ENCODE measurements at places on chromosomes 16 and 17.
A peak's percentile ranks its signal among the peaks of the same experiment; 100 is the strongest.

- no peak for DNase-seq
Observed at GRCh38 chr16:1818873-1819525, 7.6 kb downstream of the HAGH start.

GRCh38 chr17:57092779-57093178 lies 7.7 kb downstream of the AKAP1 start:
- no peak for DNase-seq

- peak; percentile 7 for DNase-seq
Observed at GRCh38 chr17:4980644-4981216, 6.7 kb downstream of the CAMTA2 start.

GRCh38 chr16:85819771-85820170 lies 20.3 kb downstream of the COX4I1 start:
- no peak for DNase-seq

DNA sequence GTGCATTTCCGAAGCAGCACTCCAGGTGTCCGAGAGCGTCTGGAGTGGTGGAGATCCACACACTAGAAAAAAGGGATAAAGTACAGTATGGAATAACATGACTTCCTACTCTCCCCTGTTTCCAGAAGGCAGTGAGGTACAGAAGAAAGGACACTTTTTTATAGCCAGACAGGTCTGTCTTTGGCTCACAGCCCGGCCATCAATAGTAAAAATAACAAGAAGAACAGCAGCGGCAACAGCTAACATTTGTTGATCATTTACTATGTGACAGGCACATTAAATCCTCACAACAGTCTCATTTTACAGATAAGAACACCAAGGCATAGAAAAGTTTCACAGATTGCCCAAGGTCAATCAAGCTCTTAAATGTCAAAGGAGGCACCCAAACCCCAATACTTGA lies 16.2 kb downstream of the DYNLRB2 start:
- DNase-seq: no peak

DNA sequence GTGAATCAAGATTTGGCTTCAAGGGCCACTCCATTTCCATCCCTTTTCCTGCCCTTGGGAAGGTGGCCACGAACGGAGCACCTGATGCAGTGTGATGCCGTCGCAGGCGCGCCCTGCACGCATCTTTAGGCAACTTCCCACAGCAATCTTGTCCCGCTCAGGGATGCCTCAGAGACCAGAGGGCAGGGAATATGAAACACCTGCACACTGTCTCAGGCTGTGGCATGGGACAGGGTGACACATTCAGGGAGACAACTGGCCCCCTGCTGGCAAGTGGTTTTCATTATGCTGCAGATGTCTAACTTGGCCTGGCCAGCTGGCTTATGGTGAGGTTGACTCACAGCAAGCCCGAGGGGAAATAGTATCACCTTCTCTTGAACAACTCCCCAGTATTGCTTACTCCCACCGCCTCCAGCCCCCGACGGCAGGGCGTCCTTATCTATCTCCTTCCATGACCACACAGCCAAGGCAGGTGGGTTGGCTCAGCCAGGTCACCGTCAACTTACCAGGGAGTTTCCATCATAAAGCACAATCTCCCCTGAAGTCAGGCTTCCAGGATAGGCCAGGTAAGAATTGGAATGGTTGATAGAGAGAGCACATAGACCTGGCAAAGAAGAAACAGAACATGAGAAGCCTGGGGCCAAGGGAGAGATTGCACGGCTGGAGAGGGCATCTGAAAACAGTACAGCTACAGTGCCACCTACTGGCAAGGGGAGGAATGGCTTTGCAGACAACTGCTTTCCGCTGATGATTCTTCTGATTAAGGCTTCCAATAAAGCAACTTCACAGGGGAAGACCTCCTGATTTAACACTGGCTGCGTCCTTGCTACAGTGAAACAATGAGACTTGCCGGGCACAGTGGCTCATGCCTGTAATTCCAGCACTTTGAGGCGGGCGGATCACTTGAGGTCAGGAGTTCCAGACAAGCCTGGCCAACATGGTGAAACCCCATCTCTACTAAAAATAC lies 21.1 kb downstream of the WIPI1 start:
- peak; percentile 79 for DNase-seq

GRCh38 chr17:75173526-75173925 lies 9.2 kb downstream of the SUMO2 start:
- no peak for DNase-seq

GRCh38 chr16:65666132-65666941 lies 544.5 kb upstream of the CDH11 start:
- no peak for DNase-seq

DNA sequence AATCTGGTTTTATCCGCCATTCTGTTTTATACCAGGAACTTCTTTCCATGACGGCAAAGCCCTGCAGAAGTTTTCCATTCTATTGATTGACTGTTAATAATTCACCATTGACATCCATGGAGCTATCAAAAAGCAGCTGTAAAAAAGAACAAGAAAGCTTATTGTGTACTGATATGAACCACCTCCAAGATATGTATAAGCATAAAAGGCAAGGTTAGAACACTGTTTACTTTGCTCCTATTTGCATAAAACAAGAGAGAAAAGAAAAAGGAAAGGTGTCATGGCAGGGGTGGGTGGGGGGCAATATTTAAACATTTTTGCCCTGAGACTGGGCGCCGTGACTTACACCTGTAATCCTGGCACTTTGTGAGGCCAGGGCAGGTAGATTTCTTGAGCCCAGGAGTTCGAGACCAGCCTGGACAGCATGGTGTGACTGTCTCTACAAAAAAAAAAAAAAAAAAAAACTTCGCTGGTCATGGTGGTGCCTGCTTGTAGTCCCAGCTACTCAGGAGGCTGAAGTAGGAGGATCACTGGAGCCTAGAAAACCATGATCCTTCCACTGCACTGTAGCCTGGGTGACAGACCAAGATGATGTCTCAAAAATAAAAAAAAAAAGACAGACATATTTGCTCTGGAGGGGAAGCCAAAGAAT lies 52.5 kb downstream of the TMEM114 start:
- no peak for DNase-seq

- DNase-seq: no peak
Observed at GRCh38 chr16:31386157-31386984, 6.8 kb upstream of the ITGAD start.

- no peak for DNase-seq
Observed at GRCh38 chr16:67767953-67768352, 38.4 kb downstream of the RANBP10 start.

GRCh38 chr16:63050391-63050790 lies 1014.2 kb upstream of the CDH8 start:
- DNase-seq: no peak

DNA sequence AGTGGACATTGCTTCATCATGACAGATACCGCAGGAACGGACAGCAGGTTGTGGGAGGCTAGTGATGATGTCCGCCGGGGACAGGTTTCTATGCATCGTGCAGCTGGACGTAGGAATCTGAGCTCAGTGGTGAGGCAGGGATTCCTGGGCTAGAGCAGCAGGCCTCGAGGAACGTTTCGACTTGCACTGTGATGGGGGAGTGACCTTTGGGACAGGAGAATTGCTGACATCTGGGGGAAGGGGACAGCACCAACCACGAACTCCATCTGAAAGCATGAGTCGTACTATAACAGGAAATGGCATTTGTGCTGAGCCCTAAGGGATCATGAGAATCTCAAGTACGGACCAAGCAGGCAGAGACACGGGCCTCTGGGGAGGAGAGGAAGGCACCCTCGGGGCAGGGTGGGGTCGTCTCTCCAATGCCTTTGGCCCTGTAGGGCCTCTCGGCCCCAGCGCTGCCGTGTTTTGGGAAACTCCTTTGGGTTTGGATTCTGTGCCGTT lies 65.8 kb upstream of the ENDOV start:
- DNase-seq: no peak

GRCh38 chr17:12983991-12984884 lies 33.6 kb downstream of the ELAC2 start:
- no peak for DNase-seq

GRCh38 chr17:40481106-40481505 lies 20.3 kb downstream of the TNS4 start:
- no peak for DNase-seq

GRCh38 chr17:61647047-61647446 lies 56.0 kb upstream of the NACA2 start:
- DNase-seq: no peak

DNA sequence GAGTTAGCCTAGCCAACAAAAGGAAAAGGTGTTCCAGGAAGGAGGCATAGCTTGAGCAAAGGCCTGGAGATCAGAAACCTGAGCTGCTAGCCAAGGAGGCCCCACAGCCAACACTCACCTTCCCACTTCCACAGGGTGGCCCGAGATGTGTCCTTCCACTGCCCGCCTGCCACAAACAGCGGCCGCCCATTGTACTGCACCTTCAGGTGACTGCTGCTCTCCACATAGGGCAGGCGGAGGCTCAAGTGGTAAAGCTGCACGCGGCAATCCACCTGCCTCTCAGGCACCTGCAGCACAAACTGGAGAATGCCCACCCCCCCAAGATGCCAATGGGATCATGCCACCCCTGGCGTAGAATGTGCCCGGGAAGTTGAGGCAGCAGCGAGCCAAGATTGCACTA lies 111.5 kb downstream of the RMI2 start:
- no peak for DNase-seq

- no peak for DNase-seq
Observed at GRCh38 chr17:37179893-37180292, 195.9 kb upstream of the C17orf78 start.

GRCh38 chr17:65359016-65359415 lies 202.4 kb downstream of the AXIN2 start:
- DNase-seq: no peak

DNA sequence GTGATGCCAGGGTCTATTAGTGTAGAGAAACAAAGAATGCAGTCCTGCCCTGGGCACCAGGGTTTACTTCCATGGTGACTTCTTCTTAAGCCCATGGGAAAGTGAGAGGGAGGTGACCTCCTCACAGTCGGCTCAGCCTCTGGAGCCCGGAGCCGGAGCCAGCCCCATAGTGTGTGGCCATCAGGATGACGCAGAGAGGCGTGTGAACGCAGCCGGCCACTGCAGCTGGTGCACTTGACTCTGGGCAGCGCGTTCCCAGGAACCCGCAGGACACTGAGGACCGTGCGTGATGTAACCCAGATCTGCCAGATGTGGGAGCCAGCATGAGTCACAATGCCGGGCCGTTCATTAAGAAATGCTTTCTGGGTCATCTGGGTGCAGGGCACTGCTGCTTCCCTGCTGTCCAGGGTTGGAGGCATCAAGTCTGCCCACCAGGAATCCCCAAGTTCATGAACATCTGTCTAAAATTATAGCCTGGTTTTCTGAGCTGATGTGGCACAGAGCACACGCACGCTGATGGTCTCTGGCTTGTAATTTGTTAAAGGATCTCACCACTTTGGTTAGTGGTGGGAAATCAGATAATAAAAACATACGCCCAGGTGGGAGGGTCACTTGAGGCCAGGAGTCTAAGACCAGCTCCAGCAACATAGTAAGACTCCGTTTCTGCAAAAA lies 114.1 kb downstream of the PITPNC1 start:
- DNase-seq: no peak

- no peak for DNase-seq
Observed at GRCh38 chr17:72419866-72420774, 299.3 kb downstream of the SOX9 start.

GRCh38 chr17:33014751-33015150 lies 23.1 kb downstream of the SPACA3 start:
- no peak for DNase-seq

- no peak for DNase-seq
Observed at GRCh38 chr17:30821871-30822723, 2.4 kb downstream of the CRLF3 start.

DNA sequence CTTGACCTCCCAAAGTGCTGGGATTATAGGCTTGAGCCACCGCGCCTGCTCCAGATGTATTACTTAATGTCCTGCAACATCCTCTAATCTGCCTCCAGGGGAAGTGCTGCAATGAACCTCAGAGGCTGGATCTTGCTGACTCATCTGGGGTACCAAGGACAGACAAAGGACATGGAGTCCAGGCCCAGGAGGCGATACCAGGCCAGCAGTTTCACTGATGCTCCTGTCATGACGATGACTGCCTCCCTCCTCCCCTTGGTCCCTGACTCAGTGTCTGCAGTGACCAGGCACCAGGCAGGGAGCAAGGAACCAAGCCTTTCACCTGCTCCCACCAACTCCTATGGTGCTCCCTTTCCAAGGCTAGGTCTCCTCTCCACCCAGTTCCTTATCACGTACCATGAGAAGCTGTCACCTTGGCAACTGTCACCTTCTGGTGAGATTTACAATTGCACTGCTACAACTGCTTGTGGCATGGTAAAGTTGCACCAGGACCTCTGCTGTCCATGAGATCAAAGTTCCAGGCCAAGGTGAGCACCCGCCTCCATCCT lies 21.6 kb upstream of the PHOSPHO1 start:
- no peak for DNase-seq

DNA sequence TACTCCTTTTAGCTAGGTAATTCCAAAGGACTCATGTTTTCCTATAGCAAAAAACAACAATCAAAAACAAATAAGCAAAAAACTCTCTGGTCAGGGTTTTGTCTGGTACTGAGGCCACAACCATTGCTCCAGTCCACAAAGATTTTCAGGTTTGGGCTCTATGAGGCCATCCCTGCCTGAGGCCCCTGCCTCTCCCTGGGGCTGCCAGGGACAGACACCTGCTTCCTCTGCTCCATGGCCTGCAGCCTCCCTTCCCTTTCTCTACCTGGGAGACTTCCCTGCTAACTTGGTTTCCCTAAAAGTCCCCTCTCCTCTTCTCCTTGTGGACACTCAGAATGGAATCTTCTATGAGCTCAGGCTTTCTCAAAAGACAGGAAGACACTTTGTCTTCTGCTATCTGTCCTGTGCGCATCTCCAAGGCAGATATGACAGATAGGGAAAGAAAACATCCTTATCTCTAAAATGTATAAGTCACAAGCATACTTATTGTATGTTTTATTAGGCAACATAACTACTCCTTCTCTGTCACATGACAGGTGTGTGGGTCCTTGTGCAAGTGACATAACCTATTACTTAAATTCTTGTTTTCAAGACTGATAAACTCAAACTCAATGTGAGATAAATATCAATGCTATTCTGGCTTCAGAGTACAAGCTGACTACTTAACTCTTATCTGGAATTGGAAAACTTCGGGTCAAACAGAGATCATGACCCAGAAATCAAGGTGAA lies 1.2 kb upstream of the ZDHHC1 start:
- DNase-seq: no peak

- DNase-seq: no peak
Observed at GRCh38 chr17:42898147-42898811, 2.3 kb upstream of the G6PC1 start.

GRCh38 chr16:65032387-65032786 lies 89.5 kb downstream of the CDH11 start:
- no peak for DNase-seq

DNA sequence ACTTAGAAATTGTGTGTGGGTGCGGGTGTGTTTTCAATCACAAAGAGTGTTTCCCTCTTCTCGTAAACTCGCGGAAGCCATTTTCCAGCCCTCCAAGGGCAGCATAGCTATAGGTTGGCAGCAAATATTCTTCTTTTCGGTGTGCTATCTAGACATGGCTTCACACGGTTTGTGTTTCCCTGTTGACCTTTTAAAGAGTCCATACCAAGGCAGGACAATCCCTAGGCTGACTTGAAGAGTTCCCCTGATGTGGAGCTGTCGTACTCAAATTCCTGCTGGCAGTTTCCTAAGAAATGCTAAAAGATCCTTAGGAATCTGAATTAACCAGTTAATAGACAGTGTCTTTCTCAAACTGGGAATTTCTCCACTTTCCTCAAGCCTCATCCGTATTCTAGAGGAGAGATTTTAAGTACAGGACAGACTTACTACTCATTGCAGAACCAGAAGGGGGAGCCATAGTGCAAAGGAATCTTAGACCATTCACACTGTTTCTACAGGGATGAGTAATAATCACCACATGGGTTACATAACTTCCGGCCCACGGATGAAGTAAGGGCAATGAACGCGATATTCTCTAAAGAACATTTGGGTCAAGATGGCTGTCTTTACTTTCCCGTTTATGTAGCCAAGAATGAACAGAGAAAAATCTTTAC lies 288.6 kb upstream of the ELAC2 start:
- no peak for DNase-seq

- DNase-seq: no peak
Observed at GRCh38 chr16:16143038-16143763, 80.1 kb downstream of the ABCC6 start.
